Hematopoietic multipotent progenitor cell treated with erythropoietin and hydrocortisone succinate and interleukin-3 and kit ligand, for 15 days (in vitro differentiated cells): ENCODE measurements at places on chromosomes 5 and 9.

DNA sequence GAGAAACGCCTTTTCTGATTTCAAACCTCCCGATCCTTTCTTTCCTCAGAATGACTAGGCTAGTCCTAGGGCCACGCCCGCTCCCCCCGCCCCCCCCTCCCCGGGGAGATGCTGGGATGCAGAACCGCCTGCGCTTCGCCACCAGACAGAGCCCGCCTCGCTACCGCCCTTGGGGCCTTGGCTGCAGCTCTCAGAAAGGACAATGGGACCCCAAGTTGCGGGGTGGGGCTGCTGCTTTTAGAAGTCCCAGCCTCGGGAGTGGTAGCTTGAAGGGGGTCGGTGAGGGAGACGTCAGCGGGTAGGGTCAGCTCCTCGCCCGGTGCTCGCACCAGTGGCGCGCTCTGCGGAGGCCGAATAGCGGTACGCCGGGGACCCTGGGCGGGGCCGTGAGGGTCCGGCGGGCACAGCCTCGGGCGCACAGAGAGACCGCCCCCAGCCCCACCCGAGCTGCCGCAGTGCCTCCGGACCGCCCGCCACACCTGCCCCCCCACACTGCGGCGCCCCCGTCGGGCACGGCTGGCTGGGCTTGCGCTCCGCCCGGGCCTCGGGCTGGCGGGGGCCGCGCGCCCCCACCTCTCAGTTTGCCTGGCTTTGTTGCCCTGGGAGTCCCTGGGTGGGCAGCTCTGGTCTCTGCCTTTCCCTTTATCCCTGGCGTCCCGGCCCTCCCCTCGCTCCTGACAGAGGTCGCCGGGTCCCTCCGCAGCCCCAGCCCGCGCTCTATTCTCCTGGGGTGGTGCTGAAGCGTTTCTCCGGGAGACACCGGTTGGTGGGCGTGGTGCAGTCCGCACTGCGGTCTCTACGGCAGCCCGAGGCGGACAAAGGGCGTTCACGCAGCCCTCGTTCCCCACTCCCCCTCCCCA, 1.2 kb downstream of the MAP1B start:
- no peak for DNase-seq

- DNase-seq: no peak
Observed at GRCh38 chr9:134592018-134592818, 49.4 kb upstream of the COL5A1 start.

GRCh38 chr5:149581931-149582768, 852 bp downstream of the ARHGEF37 start:
- peak; percentile 59 for DNase-seq

- no peak for DNase-seq
Observed at GRCh38 chr5:95835682-95836385, 13.3 kb upstream of the GLRX start.

- DNase-seq: no peak
Observed at GRCh38 chr9:21690561-21690960, 111.9 kb upstream of the MTAP start.

DNA sequence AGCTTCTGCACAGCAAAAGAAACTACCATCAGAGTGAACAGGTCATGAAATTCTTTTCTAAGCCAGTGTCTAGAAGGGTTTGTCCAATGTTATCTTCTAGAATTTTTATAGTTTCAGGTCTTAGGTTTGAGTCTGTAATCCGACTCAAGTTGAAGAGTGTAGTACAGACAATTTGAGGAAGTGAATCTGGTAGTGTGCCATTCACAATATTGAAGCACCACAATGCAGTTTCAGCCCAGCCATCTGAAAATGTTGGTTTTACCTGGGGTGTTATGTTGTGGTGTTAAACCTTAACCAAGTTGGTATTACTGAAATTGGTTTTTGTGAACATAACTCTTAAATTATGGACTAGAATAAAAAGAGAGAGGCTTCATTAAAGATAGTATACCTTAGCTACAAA, 77.2 kb downstream of the ADAMTS16 start:
- DNase-seq: no peak

- no peak for DNase-seq
Observed at GRCh38 chr9:121246821-121247561, 21.0 kb upstream of the GSN start.

GRCh38 chr9:27712806-27713205, 139.5 kb upstream of the C9orf72 start:
- no peak for DNase-seq

GRCh38 chr9:19371942-19372341, 8.1 kb downstream of the RPS6 start:
- DNase-seq: no peak

- no peak for DNase-seq
Observed at GRCh38 chr9:35652829-35653209, 2.1 kb upstream of the SIT1 start.

- no peak for DNase-seq
Observed at GRCh38 chr5:157729858-157730257, 1.4 kb upstream of the THG1L start.

- no peak for DNase-seq
Observed at GRCh38 chr5:103674251-103674650, 111.7 kb upstream of the NUDT12 start.

GRCh38 chr9:135664801-135665794, 2.0 kb downstream of the LCN9 start:
- DNase-seq: no peak

DNA sequence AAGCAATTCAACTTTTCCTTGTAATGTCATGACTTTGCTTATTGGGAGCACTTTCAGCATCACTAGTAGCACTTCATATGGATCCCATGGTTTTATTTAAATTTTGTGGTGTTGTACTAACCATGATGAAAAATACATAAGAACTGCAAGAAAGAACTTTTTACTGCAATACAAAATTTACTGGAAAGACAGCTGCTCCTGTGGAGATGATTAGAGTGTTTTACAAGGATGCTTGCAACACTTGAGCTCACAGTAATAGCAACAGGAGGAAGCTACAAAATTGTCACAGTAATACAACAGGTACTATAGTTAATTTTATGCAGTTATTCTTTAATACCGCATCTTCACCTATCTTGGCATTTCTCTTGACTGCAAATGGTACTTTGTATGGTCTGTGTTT, 158.3 kb upstream of the TSLP start:
- DNase-seq: no peak

DNA sequence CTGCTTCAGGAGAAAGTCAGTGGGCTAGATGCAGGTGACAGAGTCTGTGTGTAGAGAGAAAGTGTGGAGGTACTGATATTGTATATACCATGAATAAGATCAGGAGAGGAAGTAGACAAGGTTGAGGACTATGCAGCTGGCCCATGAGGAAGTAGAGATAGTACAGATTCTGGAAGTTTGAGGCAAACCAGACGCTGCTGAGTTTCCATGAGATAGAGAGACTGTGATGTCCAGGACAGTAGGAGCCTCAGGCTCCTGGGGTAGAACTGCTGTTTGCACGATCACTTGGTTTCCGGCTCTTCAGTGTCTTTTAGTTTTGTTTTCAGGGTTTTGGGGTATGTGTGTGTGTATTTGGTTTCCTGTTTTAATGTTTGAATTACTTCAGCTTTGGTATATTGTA, 13.6 kb downstream of the OTULINL start:
- no peak for DNase-seq

- no peak for DNase-seq
Observed at GRCh38 chr5:930866-931265, 38.2 kb downstream of the TRIP13 start.

GRCh38 chr9:90137801-90138200, 504.8 kb downstream of the DIRAS2 start:
- DNase-seq: no peak

- DNase-seq: no peak
Observed at GRCh38 chr9:89754193-89754592, 149.4 kb downstream of the GADD45G start.

DNA sequence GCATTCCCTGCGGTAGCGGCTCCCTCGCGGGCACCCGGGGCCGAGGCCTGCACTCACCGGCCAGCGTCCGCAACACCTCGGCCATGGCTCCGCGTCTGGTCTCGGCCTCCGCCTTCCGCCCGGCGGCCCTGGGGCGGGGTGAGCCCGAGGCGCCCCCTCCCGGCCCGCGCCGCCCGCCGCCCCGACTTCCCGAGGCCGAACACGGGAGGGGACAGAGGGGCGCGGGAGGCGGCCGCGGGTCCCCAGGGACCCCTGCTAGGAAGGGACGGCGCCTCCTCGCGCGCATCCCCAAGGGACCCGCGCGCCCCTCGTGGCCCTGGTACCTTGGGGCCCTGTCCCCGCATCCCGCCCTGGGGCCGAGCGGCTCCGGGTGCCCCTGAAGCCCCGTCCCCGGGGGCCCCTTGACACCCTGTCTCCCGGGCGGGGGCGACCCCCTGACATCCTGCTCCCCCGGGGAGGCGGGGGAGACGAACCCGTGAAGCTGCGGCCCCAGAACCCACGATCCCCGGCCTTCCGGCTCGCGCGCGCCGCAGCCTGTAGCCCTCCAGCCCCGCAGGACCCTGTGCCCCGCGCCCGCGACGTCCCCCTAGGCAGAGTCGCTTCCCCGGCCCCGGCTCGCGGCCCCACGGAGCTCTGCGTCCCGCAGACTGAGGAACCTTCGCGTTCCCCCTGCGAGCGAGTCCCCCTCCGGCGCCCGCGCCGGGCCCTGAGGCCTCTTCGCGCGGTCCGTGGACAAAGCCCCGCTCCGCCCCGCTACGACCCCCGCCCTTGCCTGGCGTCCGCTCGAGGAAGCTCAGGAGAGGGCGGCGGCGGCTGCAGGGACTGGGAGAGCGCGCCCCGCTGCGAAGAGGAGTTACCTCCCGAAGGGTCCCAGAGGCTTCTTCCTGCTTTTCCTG, at the start of gene ABO:
Gene ABO (minus strand): TSS at position 97 of the 896 bp plus-strand sequence.
- DNase-seq: no peak

DNA sequence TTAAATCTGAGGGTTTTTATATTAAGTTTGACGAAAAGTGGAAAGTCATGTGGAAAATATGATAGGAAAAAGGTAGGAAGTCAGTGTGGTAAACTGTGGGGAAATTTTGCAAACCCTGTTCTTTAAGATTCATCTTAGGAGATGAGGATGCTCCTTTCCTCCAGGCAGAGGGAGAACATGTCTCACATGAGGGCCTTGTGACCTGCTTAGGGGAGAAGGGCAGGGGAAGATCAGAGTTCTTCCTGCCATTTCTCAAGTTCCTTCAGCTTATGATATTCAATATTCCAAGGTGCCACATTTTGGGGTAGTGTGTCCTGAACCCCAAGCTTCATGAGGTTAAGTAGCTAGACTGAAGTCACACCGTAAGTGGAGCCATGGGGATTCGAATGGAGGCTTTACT, 53.7 kb downstream of the MAPKAP1 start:
- DNase-seq: no peak

DNA sequence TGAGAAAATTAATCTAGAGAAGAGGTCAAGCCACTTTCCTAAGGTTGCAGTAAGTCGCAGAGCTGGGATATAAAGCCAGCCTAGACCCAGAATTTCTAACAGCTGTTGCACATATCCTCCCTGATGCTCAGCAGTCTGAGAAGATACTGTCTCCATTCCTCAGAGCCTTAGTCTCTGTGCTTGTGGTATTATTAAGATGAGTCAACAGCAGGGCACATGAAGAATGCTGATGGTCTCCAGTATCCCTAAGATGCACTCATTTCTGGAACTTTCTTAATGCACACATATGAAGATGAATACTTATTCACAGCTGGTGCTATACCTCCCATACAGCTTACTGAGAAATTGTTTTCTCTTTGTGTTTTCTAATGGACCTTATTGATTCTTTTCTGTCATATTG, 32.5 kb downstream of the SGCD start:
- no peak for DNase-seq

GRCh38 chr5:13354611-13355010, 589.9 kb downstream of the DNAH5 start:
- no peak for DNase-seq

- no peak for DNase-seq
Observed at GRCh38 chr5:5344051-5344571, 78.4 kb upstream of the ICE1 start.

DNA sequence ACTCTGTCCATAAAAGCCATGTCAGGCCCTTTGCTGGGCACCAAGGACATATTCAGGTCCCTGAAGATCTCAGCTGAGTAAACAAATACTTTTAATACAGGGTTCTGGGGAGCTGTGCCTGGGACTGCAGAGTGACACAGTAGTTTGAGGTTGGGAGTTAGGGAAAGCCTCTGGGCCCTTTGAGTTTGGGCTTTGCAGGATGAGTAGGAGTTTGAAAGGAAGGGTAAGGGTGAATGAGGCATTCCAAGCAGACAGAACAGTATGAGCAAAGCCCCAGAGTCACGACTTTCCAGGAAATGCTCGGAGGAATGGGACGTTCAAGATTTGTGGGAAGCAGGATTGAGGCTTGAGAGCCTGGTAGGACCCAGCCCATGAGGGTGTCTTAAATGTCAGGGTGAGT, 13.3 kb downstream of the CRB2 start:
- no peak for DNase-seq

GRCh38 chr5:140571105-140571504, 6.5 kb downstream of the SLC35A4 start:
- no peak for DNase-seq

DNA sequence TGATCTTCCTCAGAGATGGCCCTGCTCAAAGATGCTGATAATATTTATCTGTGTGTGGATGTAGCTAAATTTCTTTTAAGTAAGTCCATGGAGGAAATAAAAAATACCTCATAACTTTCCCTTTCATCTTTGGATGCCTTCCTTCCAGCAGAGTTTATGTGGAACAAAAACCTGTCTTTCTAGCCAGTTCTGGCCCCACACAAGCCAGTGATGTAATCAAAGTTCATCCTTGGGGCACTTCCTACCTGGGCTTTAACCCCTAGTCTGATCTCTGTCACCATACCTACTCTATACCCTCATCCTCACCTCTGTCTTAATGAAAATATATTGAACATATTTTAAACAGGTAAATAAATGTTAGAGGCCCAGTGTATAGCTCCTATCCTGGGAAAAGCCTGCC, 39.8 kb upstream of the RASGRF2 start:
- no peak for DNase-seq

DNA sequence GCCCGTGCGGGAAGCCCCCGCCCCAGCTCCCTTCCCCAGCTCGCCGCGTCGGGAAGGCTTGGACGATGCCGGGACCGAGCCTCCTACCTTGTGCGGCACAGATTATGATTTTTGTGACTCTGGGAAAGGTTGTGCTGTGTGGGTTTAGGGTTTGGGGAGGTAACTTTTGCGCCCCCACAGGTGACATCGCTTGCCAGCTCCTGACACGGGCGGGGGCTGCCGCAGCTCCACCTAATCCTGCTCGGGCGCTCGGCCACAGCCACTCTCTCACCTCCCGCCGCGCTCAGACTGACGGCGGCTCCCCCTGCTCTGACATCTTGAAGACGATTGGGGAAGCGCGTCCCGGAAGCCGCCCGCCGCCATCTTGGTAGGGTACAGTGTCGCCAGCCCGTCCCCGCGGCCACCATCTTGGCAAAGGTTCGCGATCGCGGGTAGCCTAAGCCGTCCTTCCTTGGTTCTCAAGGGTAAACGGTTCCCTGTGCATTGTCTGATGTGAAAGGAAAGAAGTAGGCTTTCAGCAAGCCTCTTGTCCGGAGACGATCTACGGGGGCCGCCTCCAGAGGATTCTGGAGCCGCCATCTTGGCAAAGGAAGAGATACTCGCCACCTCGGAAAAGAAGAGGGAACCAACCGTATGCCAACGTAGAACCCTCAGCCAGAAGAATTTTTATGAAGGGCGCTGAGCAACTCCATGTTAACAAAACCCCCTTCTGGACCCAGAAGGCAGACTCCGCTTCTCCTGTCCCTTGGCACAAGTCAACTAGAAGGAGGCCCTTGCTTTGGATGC, 1.8 kb upstream of the NR3C1 start:
- peak; percentile 79 for DNase-seq

- no peak for DNase-seq
Observed at GRCh38 chr9:26516773-26517343, 375.7 kb downstream of the CAAP1 start.

GRCh38 chr5:150252489-150252888, 37.1 kb downstream of the CAMK2A start:
- DNase-seq: no peak

- DNase-seq: no peak
Observed at GRCh38 chr5:138655530-138656190, 80.5 kb upstream of the HSPA9 start.

- no peak for DNase-seq
Observed at GRCh38 chr5:68170826-68171558, 44.6 kb upstream of the PIK3R1 start.
